Stimulated activated CD4-positive, alpha-beta T cell treated with anti-CD3 and anti-CD28 coated beads, Interleukin-12 subunit alpha, Interleukin-12 subunit beta, amount 100 ng/mL, for 24 hours (primary cell): ENCODE measurements at places on chromosomes 12 and 14.

GRCh38 chr12:63276537-63277365, 125.8 kb upstream of the AVPR1A start:
- DNase-seq, result no peak

- DNase-seq, result no peak
Observed at GRCh38 chr12:49225576-49226166, 36.8 kb upstream of the TUBA1A start.

GRCh38 chr14:54105406-54105805, 148.8 kb upstream of the BMP4 start:
- no peak for DNase-seq

DNA sequence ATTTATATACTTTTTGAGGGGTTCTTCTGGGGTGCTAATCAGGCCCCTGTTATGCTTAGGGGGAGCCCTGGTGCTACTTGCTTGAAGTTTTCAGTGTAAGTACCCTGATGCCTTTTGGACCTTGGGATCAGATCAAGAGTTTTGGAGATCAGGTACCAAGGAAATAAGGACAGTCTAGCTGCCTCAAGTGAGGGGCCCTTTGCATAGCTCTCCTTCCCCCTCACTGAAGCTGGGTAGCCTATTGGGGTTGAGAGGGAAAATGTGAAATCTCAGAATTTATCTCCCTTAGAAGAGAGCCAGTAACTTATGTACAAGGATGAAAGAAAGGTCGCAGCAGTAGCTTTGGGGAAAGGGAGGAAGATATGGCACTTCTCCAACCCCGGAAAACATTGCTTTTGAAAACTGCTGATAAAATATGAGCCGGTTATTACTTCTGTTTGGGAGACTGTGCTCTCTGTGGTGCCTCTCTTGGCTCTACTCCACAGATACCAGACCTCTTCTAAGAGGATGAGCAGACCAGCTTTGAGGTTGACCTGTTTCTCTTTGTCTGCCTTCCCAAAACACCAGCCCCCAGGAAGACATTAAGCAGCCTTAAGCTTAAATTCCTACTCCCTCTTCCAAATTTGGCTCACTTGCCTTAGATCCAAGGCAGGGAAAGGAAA, 8.8 kb upstream of the AMHR2 start:
- no peak for DNase-seq

DNA sequence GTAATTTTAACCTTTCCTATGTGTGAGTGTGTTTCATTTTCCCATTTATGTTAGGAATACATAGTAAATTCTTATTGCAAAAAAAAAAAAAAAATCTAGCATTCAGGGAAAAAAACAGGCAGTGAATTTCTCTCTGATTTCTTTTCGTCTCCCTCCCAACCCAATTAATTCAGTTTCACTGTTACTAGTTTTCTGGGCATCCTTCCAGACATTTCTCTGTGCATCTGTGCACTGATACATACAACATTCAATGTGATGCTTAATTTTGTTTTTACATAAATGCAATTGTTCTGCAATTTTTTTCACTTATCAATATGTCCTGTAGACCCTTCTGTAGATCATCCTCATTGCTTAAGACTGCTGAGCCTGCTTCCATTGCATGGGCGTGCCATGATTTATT, 694.3 kb upstream of the TBX3 start:
- no peak for DNase-seq
